Stimulated activated CD8-positive, alpha-beta memory T cell treated with anti-CD3 and anti-CD28 coated beads, Interleukin-7, amount 100 ng/mL, for 1 hour (primary cell): ENCODE measurements at places on chromosomes 2 and 18.

DNA sequence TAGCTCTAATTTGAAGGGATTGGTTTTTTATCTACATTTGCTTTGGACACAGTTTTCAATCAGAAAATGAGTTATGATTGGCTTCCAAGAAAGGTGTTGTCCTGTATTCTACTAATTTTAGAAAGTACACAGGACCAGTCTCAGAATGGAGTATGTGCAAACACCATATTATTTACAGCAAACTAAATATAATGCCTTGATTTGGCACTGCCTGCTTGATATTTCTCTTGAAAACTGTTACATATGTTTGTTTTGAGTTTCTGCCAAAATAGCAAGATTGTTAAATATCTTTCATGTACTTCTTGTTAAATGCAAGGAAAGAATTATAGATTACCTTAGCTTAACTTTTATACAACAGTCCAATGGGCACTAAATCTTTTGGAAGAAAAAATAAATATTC lies 694.9 kb downstream of the KCNJ3 start:
- no peak for DNase-seq

- DNase-seq, result no peak
These were observed 416.6 kb upstream of the TRIB2 start for GRCh38 chr2:12300019-12300602.

GRCh38 chr2:64876137-64876647 lies 113.0 kb upstream of the SLC1A4 start:
- no peak for DNase-seq

DNA sequence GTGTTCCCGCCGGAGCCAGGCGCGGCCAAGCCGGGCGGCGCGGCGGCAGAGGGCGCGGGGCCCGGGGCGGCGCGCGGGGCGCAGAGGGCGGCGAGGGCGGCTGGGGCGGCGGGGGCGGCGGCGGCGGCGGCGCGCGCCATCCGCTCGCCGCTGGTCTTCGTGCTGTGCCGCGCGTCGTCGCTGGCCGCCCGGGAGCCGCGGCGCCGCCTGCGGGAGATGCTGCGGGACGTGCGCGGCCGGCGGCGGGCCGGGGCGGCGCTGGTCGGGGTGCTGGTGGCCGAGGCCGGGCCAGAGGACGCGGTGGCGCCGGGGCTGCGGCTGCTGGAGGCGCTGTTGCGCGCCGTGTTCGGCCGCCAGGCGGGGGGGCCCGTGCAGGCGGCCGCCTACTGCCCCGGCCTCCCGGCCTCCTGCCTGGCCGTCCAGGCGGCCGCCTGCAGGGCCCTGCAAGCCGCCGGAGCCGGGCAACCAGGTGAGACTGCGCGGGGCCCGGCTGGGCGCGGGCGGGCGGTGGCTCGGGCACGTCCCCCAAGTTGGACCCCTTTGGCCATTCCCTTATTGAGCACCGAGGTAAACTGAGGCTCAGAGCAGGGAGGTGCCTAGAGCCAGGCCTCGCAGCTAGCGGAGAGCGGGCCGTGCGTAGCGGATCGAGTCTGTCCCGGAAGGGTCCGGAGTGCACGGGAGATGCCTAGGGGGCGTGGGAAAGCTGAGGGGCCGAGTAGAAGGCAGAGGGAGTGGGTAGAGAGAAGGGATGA lies 584 bp downstream of the C2orf72 start:
- no peak for DNase-seq

DNA sequence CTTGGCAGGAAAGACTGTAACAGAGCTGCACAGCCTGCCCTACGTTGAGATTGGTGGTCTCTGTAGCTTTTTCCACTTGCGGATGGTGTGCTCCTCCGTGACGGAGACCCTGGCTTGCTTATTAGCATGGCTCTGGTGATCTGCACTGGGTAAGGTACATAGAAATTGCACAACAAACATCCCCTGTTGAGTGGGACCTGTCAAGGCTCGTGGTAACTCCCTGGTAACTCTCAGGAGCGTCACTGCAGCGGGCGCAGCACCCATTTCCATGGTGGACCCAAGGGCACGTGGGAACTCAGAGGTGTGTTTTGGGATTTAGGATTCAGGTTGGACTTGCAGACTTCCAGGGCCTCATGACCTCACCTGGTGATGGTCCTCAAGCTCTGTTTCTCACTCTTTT lies 1.1 kb downstream of the TRAF3IP1 start:
- no peak for DNase-seq

DNA sequence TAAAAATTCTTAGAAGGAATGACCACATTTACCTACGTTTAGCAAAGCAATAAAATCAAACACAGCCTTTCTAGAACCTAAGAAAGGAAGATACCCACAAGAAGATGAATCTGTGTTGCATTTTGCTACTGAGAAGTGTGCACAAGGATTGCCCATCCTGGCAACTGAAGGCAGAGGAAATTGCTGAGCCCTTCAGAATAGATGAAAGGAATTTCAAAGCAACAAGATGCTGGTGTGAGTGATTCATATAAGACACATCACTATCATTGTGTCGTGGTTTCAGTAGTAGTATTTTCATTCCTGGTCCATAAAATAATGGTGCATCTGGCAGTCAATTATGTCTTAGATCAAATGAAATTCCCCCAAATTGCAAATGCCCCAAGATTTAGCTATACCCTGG lies 48.4 kb upstream of the ANKRD44 start:
- DNase-seq, result no peak
